ENCODE measurements at places on chromosomes 12 and 14.
A peak's percentile ranks its signal among the peaks of the same experiment; 100 is the strongest.

DNA sequence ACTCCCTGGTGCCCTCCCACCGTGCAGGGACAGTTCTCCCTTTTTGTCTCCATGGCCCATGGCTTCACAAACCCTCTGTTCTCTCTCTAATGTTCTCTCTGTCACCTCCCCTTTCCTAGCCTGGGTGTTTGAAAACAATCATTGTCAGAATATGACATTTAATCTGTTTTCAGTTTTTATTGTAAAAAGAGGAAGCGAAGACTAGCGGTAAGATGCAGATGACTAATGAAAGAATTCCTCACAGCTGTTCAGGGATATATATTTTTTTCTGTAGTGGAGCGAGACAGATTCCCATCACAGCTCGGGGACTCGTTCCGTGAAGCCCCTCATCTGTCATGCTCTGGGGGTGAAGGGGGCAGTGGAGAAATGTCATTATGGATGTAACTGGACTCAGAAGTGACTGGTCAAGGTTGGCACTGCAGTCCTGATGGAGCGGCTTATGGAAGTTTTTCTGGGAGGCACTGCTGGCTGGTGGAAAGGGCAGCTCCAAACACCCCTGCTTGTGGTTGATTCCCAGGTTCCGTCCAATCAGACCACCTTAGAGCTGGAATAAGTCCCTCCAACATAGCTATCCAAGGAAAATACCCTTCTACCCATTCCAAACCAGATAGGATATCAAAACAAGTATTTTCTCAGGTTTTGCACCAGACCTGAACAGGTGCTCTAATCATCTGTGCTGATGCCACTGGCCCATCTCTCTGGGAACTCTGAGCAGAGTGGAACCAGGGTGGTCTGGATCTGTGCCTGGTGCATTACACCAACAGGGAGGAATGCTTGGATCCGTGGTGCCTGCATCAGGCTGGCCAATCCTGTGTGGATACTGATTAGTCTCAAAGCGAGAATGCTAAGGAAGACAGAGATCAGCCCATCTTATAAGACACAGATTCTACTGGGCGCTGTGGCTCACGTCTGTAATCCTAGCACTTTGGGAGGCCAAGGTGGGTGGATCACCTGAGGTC, 84.7 kb downstream of the GPATCH2L start:
- DNase-seq = no peak

DNA sequence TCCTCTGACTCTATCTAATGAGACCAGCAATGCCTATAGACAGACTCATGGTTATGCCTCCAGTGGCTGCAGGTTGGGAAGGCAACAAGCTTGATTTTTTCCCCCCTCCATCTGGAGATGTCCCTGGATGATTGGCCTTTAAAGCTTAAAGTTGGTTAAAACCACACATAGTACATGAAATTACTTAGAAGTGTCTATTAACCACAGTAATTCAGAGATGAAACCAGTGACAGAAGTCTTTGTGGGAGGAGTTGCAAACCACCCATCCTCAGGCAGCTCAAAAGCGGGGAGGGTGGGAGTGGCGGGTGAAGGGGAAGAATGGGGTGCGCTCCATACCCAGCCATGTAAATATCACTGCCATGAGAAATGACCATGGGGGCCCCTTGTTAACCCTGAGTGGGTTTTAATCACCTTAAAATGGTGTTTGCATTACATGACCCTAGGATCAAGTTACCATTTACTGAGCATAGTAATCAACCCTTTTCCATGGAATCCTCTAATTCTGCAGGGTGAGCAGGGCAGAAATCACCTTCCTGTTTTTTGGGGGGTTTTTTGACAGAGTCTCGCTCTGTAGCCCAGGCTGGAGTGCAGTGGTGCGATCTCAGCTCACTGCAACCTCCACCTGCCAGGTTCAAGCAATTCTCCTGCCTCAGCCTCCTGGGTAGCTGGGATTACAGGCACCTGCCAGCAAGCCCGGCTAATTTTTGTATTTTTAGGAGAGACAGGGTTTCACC, 133.5 kb downstream of the FOXN3 start:
- DNase-seq = no peak

- DNase-seq = no peak
These were observed 48.8 kb downstream of the STXBP6 start for GRCh38 chr14:25001156-25001555.

DNA sequence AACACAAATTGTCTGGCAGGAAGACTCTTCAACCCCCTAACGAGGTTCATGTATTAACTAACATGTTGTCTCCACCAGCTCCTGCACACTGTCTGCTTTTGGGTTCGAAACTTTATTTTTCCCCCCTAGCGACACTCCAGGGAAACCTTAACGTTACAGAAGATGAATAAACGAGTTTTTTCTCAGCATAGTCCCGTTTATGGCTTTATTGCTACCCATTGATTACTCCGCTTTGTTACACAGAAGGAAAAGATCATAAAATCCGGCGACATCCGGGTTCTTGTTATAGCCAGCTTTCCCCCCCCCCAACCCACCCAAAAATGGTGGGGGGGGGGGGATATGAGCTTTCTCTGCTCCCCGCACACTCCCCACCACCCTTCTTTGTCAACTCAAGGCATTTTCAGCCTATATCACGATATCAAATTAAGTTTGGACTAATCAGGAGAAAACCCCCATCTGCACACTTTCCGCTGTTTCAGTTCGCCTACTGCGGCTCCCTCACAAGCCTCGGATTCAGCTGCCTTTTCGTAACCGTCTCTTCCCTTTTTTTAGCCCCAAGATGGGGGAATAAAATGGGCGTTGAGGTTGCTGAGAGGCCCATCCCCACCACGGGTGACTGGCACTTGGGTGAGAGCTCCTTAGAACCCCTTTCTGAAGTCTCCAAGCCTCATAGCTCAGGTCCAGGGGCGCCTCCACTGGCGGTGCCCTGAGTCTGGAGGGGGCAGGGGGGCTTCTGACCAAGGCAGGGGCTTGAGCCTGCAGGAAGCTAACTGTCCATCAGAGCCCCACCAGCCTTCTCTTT, 1.4 kb upstream of the HOXC6 start:
- no peak for DNase-seq

GRCh38 chr14:63286071-63286470, 32.7 kb downstream of the GPHB5 start:
- DNase-seq = no peak

DNA sequence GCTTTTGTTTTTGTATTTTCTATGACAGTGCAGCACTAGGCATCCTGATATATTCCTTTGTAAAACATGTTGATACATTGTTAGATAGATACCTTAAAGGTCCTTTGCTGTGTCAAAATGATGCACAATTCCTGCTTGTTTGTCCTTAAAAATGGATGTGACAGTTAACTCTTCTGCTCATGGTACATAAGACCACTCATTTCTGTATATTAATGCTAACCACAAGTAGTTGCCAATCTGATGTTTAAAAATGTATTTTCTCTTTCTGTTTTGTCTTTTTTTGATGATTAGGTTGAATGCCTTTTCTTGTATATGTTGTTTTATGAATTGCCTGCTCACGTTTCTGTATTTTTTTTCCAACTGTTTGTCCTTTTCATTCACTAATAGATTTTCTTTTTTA, 35.1 kb downstream of the ATF7IP start:
- DNase-seq = no peak

- no peak for DNase-seq
These were observed 321 bp upstream of the USP30 start for GRCh38 chr12:109052097-109052413.

- no peak for DNase-seq
These were observed 16.3 kb downstream of the ATP5MC2 start for GRCh38 chr12:53659571-53659981.

DNA sequence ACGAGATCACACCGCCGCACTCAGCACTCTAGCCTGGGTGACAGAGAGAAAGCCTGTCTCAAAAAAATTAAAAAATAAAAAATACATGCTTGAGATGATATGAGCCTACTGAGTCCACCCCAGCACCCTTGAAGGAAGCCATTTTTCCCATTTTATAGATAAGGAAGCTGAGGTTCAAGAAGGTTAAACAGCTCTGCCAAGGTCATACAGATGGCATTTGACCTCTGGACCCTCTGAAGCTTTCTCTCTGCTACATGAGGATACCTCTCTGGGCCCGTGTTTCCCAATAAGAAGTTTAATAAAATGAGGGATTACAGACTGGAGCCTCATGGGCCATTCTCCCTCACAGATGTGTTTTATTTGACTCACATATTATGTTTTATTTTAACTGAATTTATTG, 53.9 kb upstream of the PNMA1 start:
- DNase-seq = no peak

- DNase-seq = no peak
These were observed 3.0 kb downstream of the FBRSL1 start for GRCh38 chr12:132492951-132493350.

GRCh38 chr14:104523546-104523935, 56.0 kb upstream of the C14orf180 start:
- no peak for DNase-seq

GRCh38 chr12:124561231-124561630, 6.2 kb downstream of the NCOR2 start:
- no peak for DNase-seq

DNA sequence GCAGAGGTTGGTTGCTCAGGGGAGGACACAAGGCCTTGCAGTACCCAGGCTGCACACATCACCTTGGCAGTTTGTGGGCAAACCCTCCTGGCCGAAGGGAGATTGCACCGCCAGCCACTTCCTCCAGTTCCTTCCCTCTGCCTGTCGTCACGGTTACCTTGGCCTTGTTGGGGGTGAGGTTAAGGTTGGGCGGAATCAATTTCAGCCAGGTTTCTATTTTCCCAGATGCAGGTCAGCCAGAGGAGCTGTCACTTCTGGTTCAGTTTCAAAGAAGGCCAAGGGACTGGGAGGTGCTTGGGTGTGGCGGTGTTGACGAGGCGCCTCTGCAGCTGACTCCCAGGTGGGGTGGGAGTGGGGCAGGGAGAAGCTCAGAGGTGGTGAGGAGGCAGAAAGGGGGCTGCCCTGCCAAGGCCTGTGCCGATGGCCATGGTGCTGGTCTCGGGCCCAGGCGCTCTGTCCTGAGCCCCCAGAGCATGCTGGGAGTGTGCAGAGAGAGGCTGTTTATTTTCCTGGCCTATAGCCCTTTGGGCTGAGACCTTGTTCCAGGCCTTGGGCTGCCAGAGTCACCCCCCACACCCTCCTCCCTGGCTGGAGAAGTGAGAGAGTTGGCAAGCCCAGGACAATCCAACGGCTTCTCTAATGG, 31.4 kb downstream of the JDP2 start:
- peak; percentile 69 for DNase-seq

DNA sequence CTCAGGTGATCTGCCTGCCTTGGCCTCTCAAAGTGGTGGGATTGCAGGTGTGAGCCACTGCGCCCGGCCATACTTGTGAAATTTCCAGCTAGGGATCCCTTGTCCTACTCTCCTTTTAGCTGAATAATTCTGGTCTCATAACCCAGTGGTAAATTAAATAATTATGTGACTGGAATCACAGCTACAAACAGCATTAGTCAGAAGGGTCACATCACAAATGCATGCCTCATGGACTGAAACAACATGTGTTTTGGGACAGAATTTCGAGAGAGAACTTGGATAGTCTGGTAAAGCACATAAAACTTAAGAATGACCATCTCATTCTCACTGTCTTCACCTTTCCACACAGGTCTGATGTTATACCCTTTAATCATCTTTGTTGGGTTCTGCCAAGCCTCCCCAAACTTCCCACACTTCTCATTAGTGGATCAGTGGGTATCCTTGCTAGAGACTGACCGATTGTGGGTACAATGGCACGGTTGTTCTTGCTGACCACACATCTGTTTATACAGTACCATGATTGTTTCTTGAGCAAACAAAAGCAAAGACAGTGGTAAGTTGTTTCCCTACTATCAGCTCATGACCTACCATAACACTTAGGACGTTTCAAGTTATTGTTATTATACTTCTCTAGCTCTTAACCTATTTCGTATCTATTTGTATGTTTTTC, 5.1 kb downstream of the GPRC5D start:
- DNase-seq = no peak

- DNase-seq = no peak
These were observed 44.6 kb upstream of the FZD10 start for GRCh38 chr12:130117701-130118100.
